Pulmonary artery endothelial cell (primary cell): ENCODE measurements at places on chromosomes 1 and 21. TPM values are rescaled to one million over a fixed set of nuclear protein-coding genes. Genes with fewer than 3 reads are reported as not detected.

GRCh38 chr21:43331962-43332828 lies 94.7 kb downstream of the SIK1 start:
- peak; percentile 88 for DNase-seq

DNA sequence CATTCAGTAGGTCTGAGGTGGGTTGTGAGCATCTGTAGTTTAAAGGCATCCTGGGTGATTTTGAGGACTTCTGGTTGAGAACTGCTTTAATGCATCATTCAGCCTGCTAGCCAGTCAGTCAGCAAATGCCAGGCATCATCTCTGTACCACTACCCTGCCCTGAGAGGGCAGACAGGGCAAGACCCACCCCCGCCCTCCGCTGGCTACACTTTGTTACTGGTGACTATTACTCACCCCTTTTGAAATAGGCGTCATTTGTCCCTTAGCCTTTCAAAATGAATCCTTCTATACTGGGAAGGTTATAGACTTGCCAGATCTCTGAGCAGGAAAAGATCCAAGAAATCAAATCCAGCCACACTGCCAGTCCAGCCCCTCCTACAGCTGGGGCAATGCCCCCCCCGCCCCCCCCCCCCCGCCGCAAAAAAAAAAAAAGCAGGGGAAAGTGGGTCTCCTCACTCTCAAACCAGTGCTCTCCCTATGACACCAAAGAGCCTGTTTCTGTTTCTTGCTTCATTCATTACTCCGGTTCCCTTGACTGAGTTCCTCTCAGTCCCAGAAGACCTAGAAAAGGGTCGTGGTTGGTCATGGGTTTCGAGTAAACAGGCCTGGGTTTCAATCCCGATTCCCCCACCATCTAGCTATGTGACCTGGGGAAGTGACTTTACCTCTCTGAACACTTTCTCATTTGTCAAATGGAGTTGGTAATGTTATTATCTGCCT lies 4.4 kb downstream of the SELENON start:
- DNase-seq, result no peak

DNA sequence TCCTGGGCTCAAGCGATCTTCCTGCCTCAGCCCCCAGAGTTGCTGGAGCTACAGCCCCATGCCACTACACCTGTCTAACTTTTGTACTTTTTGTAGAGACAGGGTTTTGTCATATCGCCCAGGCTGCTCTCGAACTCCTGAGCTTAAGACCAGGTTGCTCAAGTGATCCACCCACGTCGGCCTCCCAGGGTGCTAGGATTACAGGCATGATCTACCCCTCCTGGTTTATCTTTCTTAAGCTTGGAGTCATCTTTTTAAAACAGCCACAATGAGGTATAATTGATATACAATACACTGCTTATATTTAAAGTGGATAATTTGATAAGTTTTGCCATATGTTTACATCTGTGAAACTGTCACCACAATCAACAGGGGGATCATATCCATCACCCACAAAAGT lies 25.4 kb upstream of the WDR26 start:
- no peak for DNase-seq

DNA sequence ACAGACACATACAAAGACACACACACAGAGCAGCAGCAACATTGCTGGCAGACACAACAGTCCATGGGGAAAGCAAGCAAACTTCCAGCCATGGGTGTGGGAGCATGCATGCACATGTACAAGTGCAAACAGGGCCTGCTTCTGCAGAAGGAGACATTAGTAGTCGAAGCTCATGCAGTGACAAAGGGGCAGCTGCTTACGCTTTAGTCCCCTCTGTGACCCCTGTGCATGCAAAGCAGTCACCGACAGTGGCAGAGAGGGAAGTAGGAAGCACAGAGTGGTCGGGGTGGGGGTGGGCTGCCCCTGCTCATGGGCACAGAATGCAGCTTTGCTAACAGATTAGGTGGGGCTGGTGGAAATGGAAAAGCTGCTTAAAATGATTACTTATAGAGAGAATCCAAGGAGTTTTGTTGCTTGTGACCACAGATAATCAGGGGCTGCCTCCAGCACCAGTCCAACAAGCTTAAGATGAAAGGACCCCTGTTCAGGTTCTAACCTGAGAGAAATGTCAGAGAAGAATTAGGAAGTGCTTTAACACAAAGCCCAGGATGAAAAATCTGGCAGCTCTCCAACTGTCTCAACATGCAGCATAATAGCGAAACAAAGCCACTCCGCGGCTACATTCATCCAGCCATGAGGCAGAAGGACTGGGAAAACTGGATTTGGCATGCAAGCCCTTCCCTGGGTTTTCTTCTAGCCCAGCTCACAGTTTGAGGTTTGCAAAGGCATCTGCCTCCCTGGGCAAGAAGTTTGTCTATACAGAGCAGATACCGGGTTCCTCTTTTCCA lies 378.9 kb downstream of the KCNH1 start:
- no peak for DNase-seq

- no peak for DNase-seq
These were observed 13.1 kb upstream of the HMGN2 start for GRCh38 chr1:26459148-26459547.

- DNase-seq, result no peak
These were observed 158.7 kb downstream of the NTPCR start for GRCh38 chr1:233109096-233109495.

- no peak for DNase-seq
These were observed 127.8 kb downstream of the MACF1 start for GRCh38 chr1:39332291-39332690.

- DNase-seq, result no peak
These were observed 220.5 kb upstream of the MAP1LC3C start for GRCh38 chr1:242219298-242219901.

GRCh38 chr21:45549626-45550463 lies 7.6 kb upstream of the SLC19A1 start:
- no peak for DNase-seq

DNA sequence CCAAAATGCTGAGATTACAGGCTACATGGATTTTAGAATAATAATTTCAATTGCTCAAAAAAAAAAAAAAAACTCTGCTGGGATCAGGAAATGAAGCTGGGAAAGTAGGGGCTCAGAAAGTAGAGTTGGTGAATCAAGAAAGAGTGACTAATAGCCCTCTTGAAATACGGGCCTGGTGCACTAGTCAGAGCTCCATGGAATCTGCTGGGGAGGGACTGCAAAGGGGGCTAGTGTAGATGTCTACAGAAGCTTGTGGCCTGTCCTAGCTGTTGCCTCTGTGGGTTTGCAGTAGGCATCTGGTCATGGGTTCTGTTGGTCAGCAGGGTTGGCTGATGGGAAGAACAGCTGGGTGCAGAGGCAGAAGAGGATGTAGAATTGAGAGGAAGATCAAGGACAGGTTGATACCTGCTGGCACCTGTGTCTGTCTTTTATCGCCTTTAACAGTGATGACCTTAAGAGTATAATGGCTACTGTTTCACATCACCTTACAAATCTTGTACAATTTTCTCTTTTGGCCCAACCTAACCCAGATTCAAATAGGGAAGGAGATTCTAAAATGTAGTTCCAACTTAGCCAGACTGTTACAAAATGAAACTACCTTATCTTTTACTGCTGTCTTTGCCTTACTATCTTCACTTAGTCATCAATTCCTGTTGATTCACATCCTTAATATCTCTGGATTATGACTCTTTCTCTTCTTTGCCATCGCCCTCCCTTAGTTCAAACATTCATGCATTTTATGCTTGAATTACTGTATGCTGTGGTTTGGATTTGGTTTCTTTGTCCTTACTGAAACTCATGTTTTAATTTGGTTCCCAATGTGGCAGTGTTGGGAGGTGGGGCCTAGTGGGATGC lies 126.2 kb downstream of the GIPC2 start:
- no peak for DNase-seq

GRCh38 chr1:77281491-77282186 lies at the start of gene AK5:
AK5 (plus strand) TSS chr1:77282019; CDS start chr1:77282314, 295 bp downstream.
- no peak for DNase-seq

DNA sequence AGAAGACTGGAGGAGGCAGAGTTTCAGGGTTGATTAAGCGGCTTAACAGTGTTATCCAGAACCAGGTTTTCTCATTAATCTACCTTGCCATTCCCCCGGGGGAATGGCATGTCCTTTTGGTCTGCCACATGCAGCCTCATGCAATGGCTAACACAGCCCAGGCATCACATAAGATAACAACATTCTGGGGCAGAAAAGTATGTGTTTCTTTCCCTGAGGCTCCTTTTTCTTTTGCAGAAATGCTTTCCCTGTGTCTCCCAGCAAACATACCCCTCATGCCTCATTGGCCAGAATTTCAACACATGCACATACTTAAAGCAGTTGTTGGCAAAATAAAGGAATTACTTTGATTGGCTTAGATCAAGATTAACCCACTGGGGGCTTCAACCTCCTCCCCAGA lies 98.6 kb downstream of the OMA1 start:
- DNase-seq, result no peak

DNA sequence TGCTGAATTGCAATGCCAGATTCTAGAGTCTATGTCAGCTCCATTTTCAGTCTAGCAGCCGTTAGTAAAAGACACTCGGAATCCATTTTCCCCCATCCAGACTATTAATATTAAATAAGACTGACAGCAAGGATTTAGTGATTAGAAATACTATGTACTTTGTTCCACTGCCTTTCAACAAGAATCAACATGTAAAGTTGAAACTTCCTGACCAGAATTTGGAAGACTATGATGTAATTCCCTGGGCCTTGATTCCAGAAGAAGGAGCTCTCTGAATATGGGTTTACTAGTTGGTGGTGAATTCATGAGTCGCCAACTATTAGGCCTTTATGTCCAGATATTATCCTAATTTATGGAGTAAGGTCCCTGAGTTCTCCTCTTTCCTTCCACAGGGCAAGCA lies 24.8 kb downstream of the KDM1A start:
- no peak for DNase-seq

GRCh38 chr1:204830747-204831146 lies 39.9 kb upstream of the NFASC start:
- no peak for DNase-seq

- DNase-seq, result no peak
These were observed 2.4 kb upstream of the IKBKE start for GRCh38 chr1:206467915-206468314.

- no peak for DNase-seq
These were observed at the start of gene LPAR3 for GRCh38 chr1:84892705-84893618. LPAR3 (minus strand) TSS chr1:84893206; CDS start chr1:84866120, 27,086 bp downstream.

DNA sequence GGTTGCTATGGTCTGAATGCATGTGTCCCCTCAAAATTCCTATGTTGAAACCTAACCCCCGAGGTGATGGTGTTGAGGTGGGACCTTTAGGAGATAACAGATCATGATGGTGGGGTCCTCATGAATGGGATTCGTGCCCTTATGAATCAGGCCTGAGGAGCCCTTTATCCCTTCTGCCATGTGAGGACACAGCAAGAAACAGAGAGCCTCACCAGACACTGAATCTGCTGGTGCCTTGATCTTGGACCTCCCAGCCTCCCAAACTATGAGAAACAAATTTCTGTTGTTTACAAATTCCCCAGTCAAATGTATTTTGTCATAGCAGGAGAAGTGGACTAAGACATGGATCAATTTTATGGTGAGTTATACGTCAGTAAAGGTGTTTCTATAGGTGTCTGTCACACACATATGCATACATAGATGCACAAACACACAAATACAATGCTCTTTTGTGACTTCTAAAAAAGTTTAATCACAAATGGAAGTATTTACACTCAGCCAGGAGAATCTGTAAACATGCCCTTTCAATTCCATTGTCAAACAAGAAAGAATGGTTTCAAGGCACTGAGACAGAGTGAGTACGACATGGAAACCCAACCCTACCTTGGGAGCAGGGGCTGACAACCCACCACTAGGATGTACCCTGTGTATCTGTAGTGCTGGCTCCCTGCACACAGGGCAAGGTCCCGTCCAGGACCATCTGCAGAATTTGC lies 5.5 kb upstream of the ETS2 start:
- DNase-seq, result no peak

DNA sequence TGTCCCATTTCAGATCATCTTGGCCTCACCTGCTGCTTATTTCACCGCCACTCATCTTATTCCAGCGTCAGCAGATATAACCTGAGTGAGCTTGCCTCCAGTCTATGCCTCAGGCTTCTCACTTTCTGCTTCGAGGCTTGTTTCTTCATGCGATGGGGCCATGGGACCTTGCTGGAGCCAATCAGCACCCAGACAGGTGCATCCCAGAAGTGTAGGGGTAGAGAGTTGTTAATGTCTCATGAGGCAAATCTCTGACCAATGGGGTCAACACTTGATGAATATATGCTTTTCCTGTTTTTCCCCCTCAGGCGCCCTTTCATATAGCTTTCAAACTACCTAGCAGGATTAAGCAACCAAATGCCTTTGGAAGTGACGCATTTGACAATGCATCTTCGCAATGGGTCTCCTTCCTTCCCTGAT lies 935 bp upstream of the YIPF1 start:
- DNase-seq, result no peak

DNA sequence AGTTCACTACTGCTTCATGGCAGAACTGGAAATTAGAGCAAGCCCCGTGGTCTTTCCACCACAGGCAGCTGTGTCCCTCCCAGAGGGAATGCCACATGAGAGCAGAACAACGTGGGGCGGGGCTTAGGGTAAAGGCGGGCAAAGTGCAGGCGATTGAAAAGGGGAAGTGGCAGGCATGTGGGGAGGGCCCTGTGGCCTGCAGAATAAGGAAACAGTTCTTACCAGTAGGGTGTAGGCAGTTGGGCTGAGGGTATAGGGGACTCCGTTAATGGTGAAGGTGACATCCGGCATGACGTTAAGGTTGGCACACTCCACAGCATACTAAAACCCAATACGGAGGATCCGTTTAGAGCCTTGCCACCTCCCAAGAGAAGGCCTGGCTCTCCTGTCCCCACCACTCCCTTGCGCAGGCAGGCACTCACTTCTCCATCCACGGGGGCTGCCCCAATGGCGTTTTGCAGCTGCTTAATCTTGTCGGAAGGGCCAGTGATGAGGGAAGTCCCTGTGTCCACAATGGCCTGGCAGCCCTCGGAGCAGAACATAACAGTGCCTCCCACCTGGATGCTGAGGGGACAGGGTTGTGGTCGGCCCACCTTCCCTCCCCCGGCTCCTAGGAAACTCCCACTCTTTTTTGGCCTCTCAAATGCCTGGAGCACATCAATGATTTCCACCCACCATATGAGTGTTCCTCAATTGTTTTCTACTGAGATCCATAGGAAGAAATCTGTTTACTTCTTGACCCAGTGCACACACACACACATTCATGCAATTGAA lies 9.1 kb upstream of the RAB7B start:
- no peak for DNase-seq

GRCh38 chr1:114164840-114165543 lies 11.3 kb upstream of the SYT6 start:
- DNase-seq, result no peak

GRCh38 chr1:53061859-53062707 lies at the start of gene PODN:
PODN (plus strand) TSS chr1:53062213; CDS start chr1:53069856, 7,643 bp downstream.
- DNase-seq, result no peak

The IGFN1 gene
- not detected in 2 replicates for total RNA-seq

The GABPB2 gene
- 6.4 and 9.8 TPM in 2 replicates for total RNA-seq

The TSSK3 gene
- 0.20 TPM in 1 of 2 replicates, not detected in the other for total RNA-seq

The DEPDC1 gene
- 15.7 and 49.6 TPM in 2 replicates for total RNA-seq

The SPATA45 gene
- not detected in 2 replicates for total RNA-seq

The KRTAP19-8 gene
- total RNA-seq, result not detected in 2 replicates

The CRABP2 gene
- total RNA-seq, result 0.11 and 0.46 TPM in 2 replicates

The SERTAD4 gene
- total RNA-seq, result 1.5 and 3.2 TPM in 2 replicates

The TIPRL gene
- 37.0 and 42.3 TPM in 2 replicates for total RNA-seq
